ENCODE measurements at places on chromosomes 1 and 21.

DNA sequence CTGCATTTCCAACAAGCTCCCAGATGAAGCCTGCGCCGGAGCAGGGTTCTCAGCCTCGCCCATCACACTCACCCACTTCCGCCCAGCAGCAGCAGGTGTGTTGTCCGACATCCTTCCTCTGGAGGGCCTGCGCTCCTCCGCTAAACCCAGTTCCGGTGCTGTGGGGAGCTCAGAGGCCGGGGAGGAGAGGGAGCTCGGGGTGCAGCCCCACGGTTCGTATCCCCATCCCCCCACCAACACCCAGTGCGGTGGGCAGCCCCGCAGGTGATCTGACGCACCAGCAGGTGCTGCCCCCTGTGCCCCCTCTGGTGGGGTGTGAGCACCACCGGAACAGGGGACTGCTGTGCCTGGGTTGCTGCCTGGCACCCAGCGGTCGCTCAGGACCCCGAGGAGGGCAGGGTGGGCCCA is 3.4 kb upstream of the PEX10 start:
- no peak for DNase-seq

GRCh38 chr1:53651356-53651755 is 87.6 kb downstream of the GLIS1 start:
- no peak for DNase-seq

DNA sequence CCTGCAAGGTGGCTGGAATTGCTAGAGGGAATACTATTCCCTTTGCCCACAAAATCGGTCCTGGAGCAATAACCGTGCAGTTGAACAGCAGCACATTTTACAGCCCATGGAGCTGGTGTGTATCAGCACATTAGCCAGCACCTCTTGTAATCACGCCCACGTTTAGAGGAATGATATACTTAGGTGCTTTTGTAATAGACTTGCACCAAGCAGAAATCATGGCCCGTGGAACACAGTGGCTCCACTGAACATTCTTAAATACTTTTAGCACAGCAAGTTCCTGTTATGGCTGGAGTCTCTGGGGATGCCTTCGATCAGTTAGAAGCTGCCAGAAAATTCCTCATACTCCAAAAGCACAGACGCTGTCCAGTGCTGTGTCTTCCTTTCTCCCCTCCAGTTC is 218.1 kb upstream of the FAM78B start:
- DNase-seq = no peak

- no peak for DNase-seq
Measured at GRCh38 chr1:15095496-15095875, 58.1 kb upstream of the TMEM51 start.

GRCh38 chr1:38038861-38039260 is 7.7 kb downstream of the POU3F1 start:
- DNase-seq = no peak

DNA sequence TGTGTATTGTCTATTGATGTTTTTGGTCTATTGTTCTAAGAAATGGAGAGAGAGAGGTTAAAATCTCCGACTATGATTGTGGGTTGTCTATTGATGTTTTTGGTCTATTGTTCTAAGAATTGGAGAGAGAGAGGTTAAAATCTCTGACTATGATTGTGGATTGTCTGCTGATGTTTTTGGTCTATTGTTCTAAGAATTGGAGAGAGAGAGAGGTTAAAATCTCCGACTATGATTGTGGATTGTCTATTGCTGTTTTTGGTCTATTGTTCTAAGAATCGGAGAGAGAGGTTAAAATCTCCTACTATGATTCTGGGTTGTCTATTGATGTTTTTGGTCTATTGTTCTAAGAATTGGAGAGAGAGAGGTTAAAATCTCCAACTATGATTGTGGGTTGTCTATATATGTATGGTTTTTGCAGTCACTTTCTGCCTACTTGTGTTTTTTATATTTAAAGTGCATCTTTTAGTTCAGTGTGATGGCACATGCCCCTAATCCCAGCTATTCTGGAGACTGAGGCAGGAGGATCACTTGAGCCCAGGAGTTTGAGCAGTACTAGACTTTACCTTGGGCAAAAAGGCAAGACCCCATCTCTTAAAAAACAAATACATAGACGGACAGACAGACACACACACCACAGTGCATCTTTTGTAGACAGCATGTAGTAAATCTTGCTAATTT is 16.2 kb downstream of the C1orf159 start:
- no peak for DNase-seq

GRCh38 chr1:11790880-11791715 is 14.7 kb downstream of the MTHFR start:
- no peak for DNase-seq

GRCh38 chr1:210291081-210291764 is 37.5 kb upstream of the HHAT start:
- DNase-seq = no peak

- no peak for DNase-seq
Measured at GRCh38 chr1:10773376-10773775, 23.1 kb downstream of the CASZ1 start.

DNA sequence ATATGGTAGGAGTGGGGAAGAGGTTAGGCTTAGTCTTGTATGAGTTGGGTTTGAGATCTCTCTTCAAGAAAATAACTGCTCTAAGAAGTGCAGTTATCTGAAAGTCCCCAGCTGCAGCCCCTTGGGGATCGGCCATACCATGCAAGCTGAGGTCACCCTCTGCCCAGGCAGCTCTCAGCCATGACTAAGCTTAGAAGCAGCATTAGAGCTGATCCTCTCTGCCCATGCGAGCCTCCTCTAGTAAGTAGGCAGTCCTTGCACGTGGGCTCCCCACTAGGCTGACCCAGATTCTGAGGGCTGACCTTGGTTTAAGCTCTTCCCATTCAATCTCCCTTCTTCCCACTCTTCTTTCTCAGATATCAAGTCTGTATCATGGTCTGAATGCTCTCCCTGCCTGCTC is 121.0 kb upstream of the UBE2U start:
- DNase-seq = no peak

- no peak for DNase-seq
Measured at GRCh38 chr1:192463661-192464060, 111.9 kb upstream of the RGS1 start.

GRCh38 chr1:157249326-157249725 is 111.1 kb upstream of the ETV3 start:
- DNase-seq = no peak

Data from NCI-H524 (cell line).